ENCODE measurements at places on chromosomes 3 and 15.

- DNase-seq, result no peak
These were observed 204.9 kb downstream of the CNTN4 start for GRCh38 chr3:2303566-2303965.

- DNase-seq, result no peak
These were observed 91.2 kb downstream of the FILIP1L start for GRCh38 chr3:100023150-100023549.

DNA sequence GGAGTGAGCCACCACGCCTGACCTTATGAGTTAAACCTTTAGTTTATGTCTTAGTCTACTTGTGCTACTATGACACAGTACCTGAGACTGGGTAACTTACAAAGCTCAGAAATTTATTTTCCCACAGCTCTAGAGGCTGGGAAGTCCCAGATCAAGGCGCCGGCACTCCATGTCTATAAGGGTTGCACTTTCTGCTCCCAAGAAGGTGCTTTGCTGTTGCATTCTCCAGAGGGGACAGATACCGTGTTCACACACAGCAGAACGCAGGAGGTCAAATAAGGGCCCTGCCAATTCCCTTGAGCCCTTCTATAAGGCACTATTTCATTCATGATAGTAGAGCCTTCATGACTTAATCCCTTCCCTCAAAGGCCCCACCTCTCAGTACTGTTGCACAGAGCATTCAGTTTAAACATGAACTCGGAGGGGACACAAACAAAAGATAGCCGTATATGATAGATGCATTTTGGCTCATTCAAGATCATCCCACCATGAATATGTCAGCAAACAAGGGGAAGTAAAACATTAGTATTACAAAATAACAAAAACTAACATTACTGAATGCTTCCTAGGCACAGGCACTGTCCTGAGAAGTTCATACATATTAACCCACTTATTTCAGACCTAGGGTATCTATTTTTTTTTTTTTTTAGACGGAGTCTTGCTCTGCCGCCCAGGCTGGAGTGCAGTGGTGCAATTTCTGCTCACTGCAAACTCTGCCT lies 26.5 kb downstream of the PLA1A start:
- no peak for DNase-seq

DNA sequence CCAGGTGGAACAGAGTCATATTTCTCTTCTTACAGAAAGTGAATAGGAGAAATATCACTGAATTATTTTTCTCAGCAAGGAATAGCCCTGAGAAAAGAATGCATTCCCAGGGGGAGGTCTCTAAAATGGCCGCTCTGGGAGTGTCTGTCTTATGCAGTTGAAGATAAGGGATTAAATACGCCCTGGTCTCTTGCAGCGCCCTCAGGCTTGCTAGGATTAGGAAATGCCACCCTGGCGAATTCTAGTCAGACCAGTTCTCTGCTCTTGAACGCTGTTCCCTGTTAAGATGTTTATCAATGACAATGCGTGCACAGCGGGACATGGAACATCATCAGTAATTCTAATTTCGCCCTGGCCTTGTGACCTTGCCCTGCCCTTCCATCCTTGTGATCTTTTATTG lies 949.0 kb upstream of the SEMA6D start:
- DNase-seq, result no peak

- no peak for DNase-seq
These were observed 699.5 kb upstream of the CFAP20DC start for GRCh38 chr3:59749291-59749690.

GRCh38 chr3:170889132-170889531 lies 19.1 kb upstream of the RPL22L1 start:
- DNase-seq, result no peak

- peak; percentile 51 for DNase-seq
These were observed 64.1 kb upstream of the KLHL25 start for GRCh38 chr15:85858586-85859375.

GRCh38 chr15:67840749-67841512 lies 1.1 kb upstream of the RNU6-1 start:
- no peak for DNase-seq

DNA sequence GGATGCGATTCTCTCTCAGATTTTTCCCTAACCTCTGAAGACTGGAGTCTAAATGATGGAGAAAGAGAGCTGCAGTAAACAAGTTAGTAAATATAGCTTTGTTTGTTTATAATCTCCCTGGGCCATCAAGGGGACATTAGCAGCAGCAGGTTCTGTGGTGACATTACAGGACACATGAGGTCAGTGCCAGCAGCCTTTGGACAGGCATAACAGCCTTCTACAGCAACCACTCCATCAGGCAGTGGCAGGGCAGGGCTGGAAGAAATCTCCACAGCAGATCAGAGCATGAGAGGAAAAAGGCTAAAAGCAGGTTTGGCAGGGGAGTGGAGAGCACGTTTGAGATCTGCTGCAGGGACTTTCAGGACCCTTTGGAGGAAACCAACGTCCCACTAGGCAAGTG lies 127.6 kb upstream of the ACP3 start:
- DNase-seq, result no peak

DNA sequence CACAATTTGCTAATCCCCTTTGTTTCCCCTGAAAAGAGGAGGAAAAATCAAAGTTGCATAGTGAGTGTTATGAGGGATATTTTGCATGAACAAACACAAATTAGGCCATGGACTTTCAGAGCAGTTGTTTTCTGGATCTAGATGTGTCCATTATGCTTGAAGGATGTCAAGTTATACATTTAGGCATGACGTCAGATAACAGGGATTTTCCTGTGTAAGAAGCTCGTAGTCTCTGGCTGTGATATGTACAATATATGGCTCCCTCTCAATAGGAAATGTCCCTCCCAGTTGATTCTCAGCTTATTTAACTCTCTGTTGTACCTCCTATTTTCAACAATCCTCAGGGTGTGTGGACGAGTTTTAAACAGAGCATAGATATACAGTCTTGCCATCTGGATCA lies 171.0 kb downstream of the RBMS3 start:
- DNase-seq, result no peak

GRCh38 chr3:58398669-58399333 lies 34.8 kb downstream of the PDHB start:
- no peak for DNase-seq

GRCh38 chr15:53360881-53361280 lies 398.6 kb downstream of the WDR72 start:
- DNase-seq, result no peak

GRCh38 chr3:102979682-102980354 lies 545.0 kb downstream of the ZPLD1 start:
- DNase-seq, result no peak

DNA sequence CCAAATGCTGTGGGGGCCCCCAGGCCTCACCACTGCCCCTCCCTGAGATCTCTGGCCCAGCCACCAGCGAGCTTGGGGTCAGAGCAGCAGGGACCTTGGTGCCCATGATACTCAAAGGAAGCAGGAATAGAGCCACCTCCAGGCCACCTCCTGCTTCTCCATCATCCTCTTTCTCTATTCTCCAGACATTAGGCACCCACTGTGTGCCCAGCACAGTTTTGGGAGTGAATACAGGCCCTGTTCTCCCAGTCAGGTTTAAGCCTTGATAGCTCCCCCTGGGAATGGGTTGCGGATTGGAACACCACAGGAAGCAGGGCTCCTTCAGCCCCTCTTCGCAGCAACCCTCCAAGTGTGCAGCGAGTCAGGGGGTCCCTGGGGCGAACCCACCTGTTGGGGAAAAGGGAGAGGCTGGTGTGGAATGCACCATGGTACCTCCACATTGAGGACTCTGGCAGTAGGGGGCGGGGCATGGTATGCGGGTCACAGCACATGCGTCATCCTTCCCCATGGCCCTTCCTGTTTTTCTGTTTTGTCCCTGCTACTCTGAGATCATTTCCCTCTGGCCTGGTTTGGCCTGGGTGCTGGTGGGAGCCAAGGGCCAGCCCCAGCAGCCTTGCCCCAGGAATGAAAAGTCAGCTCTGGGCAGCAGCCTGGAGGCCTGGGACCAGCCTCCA lies 14.2 kb upstream of the SEMA3B start:
- DNase-seq, result no peak

DNA sequence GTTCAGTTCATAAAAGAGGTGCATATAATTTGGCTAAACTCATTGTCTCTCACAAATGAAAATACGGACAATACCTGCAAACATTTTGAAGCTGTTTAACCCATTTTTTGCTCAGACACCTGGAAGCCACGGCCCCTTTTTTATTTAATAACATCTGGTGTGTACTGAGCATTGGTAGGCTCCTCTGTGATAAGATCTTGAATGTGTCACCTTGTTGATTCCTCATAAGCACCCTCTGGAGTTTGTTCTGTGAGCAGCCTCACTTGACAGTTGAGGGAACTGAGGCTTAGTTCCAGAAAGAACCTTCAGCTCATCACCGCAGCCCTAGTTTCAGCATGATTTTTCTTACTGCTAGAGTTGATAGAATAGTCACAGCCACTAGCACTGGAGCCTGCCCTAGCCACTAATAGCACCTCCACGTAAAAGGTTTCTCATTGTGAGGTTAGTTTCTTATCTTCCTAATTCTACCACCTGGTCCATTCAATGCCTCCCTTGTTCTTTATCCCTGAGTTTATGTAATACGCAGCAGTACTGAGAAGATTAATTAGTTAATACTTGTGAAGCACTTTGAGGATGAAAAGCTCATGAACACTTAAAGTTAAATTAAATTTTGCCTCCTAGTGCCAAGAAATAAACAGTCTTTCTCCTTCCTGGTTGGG lies 71.9 kb downstream of the ITPR1 start:
- no peak for DNase-seq

GRCh38 chr15:45544266-45545023 lies 21.9 kb upstream of the SLC30A4 start:
- DNase-seq, result no peak

- DNase-seq, result no peak
These were observed 25.1 kb downstream of the FSTL1 start for GRCh38 chr3:120425572-120426250.

- DNase-seq, result no peak
These were observed 32.6 kb downstream of the PDCD6IP start for GRCh38 chr3:33831053-33831452.

GRCh38 chr3:186759231-186759930 lies 24.0 kb upstream of the EIF4A2 start:
- DNase-seq, result no peak

- DNase-seq, result no peak
These were observed 89.4 kb upstream of the C3orf80 start for GRCh38 chr3:160135851-160136250.

DNA sequence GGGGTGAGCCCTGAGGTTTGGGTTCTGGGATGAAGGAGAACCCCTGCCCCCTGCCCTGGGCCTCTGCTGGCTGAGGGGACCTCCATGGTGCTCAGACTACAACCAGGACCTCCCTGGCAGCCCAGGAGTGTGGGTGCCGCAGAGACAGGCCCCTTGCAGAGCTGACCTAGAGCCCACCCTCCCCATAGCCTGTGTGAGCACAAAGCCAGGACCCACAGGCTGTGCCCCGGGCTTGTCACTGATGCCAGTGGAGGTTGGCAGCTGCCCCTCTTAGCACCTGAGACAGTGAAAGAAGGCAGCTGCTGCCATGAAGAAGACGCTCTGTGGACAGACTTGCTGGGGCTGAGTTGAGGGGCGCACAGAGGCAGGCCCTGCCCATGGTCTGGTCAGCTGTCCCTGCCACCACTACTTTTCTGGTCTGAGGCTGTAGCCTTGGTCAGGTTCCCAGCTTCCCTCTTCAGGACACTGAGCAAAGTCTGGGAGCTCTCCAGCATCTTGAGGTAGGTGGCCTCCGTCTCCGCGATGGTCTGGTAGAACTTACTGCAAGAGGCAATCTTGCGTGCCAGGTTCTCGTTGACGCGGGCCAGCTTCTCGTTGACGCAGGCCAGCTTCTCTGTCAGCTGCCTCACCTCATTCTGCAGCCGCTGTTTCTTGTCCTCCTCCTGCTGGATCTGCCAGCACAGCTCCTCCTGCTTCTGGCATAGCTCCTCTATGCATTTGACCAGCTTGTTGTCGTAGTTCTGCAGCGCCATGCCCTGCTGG lies 23.0 kb downstream of the USP4 start:
- DNase-seq, result no peak

DNA sequence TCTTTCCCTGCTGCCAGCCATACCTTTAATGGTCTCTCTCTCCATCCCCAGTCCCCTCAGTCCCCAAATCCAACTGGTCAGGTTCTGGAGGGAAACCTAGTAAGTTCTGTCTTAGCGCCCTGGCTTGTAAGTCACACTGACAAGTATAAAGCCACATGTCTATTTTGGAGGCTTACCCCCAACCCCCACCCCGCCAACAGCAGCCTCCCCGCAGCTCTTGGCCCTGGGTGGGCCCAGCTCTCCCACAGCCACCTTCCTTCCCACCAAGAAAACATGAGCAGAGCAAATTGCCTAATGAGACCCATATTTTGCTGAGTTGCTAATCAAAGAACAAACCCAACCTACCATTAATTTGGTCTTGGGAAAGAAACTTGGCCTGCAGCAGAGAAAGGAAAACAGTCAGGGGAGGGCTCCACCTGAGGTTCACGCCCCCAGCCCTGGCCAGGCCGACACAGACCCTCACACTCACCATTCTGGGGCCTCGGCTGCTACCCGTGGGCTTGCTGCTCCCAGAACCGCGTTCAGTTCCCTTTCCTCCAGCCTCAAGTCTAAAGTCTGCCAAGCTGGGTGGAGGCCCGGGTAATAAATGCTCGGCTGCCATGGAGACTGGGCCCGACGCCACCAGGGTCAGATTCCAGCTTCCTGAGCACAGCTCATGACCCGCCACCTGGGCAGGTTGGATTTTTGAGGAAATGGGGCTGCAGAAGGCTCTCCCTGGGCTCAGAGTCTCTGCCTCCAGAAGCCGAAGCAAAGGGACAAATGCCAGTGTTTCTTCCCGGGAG lies at the start of gene CALML4:
Gene CALML4, minus strand, starts transcription at position 557 of the 782 bp plus-strand sequence. Its CDS starts 85 bp downstream, at position 472.
- no peak for DNase-seq

DNA sequence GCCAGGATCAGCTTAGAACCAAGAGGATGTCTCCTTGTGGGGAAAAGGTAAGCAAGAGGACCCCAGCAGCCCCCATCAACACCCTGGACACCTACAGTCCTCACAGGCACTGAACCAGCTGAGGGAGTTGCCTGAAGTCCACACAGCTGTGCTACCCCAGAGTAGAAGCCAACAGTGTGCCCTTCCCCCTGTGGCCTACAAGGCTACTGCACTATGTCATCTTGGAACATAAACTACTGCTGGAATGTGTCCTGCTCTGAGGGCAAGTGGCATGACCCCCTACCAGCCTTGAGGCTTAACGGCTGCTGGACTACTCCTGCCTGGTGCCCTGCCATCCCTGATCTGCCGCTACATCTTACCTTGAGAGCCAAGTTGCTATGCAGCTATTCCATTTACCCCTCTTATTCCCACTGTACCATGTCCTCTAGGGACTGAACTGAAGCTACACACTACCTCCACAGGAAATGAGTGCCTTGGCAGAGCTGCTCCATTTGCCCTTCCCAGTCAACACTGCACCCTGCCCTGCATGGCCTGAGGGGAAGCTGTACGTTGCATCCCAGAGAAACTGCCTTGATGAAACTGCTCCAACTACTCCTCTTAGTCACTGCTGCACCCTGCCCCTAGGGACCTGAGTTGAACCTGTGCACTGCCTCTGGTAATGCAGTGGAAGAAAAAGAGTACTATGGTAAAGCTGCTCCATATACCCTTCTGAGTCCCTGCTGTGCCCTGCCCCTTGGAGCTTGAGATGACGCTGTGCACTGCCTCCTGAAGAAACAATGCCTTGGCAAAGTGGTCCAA lies 40.2 kb upstream of the ATP13A5 start:
- no peak for DNase-seq

DNA sequence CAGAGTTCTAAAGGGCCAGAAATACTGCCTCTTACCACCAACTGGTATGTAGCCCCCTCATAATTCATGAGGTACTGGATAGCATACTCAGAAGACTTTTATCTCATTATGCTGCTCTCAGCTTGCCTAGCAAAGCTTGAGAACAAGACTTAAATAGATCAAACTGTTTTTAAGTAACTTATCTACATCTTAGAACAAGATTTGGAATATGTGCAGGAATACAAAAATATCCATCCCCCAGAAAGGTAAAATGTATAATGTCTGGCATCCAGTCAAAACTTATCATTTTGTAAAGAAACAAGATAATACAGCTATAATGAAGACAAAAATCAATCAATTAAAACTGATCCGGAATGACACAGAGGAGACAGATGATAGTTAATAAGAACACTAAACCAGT lies 400.4 kb upstream of the TGFBR2 start:
- no peak for DNase-seq
